ENCODE measurements at places on chromosomes 2 and 18. TPM values are rescaled to one million over a fixed set of nuclear protein-coding genes. Genes with fewer than 3 reads are reported as not detected.

GRCh38 chr18:7902399-7902839 is 335.3 kb downstream of the PTPRM start:
- no peak for DNase-seq

GRCh38 chr2:203105996-203106395 is 91.3 kb downstream of the NBEAL1 start:
- no peak for DNase-seq

GRCh38 chr18:12862874-12863482 is 21.1 kb downstream of the PTPN2 start:
- DNase-seq: no peak

DNA sequence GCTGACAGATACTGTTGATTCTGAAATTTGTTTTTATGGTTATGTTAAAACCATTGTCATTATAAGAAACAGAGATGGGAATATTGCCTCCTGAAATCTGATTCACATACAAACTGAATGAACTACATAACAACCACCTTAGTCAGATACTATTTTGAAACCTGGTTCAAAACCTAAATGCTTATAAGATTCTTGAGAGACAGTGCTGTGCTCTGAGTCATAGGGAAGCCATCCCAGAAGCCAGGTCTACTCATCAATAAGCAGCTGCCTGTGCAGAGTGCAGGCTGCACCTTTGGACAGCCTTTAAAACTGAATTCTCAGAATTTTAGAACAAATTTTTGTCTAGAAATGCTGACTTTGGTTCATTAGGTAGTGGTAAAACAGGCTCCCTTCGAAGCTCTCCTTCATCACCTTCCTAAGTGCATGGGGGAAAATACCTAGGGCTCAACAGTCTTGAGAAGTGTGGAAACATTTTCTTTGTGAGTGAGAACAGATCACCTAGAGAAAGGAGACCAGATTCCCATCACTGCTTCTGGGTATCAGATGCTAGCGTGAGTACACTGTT is at the start of gene SERPINB7:
SERPINB7 (plus strand) TSS at position 253 of the 565 bp plus-strand sequence. CDS start 6,955 bp downstream, outside the sequence.
- DNase-seq: no peak

GRCh38 chr2:144461308-144461766 is 58.6 kb downstream of the ZEB2 start:
- peak; percentile 75 for DNase-seq

GRCh38 chr18:48547531-48547981 is 8.7 kb downstream of the CTIF start:
- DNase-seq: no peak

- no peak for DNase-seq
Measured at GRCh38 chr18:12334366-12334808, 26.3 kb downstream of the TUBB6 start.

DNA sequence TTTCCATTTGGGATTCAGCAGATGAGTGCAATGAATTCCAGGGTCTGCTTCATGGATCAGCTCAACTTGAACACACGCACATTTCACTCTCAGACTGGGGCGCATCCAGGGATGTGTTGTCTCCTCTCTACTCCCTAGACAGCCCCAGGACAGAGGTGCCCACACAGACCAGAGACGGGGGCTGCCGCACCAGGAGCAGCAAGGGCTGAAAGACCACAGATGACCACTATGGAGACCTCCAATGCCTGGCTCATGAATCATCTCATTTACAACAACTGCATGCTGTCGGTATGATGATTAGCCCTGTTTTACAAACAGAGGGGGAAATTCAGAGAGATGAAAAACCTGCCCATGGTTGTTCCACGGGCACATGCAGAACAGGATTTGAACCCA is 63.1 kb downstream of the CYP26B1 start:
- no peak for DNase-seq

DNA sequence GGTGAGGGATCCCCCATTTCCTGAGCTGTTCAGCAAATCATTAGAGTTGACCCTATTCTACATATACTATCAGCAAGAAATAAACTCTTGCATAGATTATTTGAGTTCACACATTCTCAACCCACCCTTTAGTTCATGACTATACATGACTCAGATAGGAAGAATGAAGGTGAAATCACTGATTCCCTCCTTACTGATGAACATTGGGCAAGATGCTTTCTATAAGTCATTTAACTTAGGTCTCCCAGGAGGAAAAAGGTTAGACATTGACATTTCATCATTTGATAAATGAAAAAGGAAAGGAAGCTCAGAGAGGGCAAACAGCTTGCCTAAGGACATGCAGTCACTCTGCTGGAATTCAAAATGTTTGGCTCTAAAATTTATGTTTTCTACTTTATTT is 408.0 kb downstream of the TMEM182 start:
- DNase-seq: no peak

DNA sequence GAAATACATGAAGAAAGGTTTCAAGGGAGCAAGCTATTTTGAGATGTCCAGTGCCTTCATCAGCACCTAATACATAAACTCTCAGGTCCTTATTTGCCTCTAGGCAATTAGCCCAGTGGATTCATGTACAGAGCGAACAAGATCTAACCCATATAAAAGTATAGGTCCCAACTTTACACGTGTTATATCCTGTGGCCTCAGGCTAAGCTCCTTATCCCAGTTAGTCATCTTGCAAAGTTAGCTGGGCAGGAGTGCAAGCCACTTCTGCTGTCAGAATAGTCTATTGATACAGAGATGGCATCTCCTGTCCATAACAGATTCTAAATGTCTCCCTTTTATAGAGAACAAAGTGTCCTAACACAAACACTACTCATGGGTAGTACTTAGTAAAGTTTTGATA is 203.9 kb upstream of the PIK3C3 start:
- DNase-seq: no peak

- no peak for DNase-seq
Measured at GRCh38 chr2:236055471-236055870, 112.7 kb downstream of the GBX2 start.

- DNase-seq: no peak
Measured at GRCh38 chr2:210956101-210956500, 399.7 kb downstream of the CPS1 start.

- DNase-seq: no peak
Measured at GRCh38 chr2:51612387-51612786, 580.5 kb upstream of the NRXN1 start.

DNA sequence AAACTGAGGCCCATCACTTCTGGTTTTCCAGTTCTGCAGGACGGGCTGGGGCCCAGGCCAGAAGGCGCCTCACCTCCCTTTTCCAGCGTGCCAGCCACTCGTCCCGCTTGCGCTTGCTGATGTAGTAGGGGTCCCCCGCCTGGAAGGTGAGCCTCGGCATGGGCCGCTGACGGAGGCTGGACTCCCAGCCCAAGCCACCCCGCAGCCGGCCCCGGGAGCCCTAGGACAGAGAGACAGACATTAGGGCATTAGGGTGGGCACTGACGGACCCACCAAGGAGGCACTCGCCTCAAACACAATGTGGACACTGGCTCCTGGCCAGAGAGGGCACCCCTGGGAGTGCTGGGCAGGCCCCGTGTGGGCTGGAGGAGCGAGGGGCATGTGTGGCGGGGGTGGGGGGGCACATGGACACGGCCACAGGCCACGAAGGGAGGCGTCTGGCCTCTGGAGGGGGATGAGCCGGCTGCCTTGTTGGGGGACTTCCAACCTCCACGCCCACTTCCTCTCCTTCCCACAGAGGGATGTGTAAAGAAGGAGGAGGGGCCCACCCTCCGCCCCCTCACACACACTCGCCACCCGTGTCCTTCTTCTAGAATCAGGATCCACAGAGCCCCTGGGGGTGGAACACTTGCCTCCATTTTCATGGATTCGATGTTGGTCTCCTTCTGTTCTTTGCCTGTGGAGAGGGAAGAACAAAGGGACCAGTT is 66.7 kb downstream of the DNMT3A start:
- DNase-seq: no peak

GRCh38 chr2:43074052-43074451 is 152.4 kb downstream of the ZFP36L2 start:
- DNase-seq: no peak

DNA sequence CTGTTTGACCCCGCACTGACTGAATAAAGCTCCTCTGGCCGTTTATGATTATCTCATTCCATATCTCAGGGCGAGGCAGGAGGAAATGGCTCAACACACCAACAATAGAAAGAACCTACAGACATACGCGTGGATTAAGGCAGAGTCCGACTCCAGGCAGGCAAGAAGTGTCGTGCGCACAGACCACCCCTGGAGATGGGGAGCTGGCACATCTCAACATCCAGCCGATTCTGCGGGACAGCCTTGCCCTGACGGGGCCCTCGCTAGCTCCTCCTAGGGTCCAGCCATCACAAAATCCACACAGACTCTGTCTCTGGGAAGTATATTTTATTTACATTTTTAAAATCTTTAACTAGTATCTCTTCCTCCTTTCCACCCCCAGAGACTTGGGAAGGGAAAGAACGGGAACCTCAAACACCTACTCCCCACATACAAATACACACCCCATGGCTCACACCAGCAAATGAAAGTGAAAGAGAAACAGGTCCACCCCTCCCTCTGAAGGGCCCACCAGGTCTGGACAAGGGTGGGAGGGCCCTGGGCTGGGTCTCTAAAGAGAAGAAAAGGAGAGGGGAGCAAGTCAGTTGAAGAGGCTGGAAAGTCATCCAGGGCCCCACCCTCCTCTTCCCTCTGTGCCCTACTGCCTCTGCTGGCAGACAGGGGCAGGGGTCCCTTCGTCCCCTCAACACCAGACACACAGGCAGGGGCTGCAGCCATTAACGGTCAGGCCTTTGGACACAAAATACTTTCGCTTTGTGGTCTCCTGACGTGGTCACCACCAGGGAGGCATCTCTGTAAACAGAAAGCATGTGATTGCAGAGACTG is 3.2 kb downstream of the GPBAR1 start:
- DNase-seq: no peak

GRCh38 chr2:134140251-134140661 is 113.6 kb upstream of the MGAT5 start:
- DNase-seq: no peak

DNA sequence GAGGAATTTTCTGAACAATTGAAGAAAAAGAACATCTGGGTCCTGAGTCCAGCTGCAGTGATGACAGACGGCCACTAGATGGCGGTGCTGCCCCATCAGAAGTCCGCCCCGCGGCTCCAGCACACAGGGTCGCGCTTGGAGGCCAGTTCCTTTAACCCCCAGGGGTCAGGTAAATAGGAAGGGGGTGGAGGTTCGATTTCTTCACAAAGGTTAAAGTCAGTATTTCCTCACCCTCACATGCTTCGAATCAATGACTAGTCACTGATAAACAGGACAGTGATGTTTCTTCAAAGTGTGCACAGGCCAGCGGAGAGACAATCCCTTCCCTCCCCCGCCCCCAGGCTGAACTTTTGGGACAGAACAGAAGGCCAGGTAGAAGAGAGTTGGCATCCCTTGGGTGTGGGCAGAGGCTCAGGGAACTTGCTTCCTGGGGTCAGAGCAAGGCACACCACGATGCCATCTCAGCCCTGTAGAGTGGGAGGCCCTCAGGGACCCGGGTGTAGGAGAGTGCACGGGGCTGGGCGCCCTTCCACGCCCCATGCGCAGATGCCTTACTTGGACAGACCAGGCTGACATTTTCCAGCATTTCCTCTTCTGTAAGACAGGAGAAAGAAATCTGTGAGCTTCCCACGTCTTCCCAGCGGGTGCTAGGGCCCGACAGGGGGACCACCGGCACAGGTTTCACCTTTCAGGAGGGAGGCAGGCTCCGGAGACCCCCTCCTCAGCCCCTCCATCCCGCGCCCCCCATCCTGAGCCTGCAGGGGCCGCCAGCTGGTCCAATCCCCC is 722 bp downstream of the APOB start:
- peak; percentile 60 for DNase-seq

DNA sequence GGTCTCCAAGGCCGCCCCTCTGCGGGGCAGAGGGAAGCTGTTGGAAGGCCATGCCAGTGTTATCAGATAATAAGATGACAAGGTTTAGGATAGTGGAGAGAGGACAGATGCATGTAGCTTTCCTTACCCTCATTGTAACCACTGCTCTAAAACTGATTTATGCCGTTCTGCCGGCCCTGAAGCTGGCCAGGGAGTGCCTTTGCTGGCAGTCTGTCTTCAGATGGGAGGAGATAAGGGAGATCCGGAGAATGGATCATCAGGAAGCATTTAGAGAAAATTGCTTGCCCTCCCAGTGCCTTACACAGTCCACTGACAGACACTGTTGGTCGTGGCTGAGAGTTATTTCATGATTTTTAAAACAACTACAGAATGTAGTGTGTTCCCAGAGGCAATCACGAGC is 35.4 kb upstream of the MYO3B start:
- no peak for DNase-seq

GRCh38 chr18:14933049-14933851 is 185.3 kb downstream of the ANKRD30B start:
- DNase-seq: no peak

DNA sequence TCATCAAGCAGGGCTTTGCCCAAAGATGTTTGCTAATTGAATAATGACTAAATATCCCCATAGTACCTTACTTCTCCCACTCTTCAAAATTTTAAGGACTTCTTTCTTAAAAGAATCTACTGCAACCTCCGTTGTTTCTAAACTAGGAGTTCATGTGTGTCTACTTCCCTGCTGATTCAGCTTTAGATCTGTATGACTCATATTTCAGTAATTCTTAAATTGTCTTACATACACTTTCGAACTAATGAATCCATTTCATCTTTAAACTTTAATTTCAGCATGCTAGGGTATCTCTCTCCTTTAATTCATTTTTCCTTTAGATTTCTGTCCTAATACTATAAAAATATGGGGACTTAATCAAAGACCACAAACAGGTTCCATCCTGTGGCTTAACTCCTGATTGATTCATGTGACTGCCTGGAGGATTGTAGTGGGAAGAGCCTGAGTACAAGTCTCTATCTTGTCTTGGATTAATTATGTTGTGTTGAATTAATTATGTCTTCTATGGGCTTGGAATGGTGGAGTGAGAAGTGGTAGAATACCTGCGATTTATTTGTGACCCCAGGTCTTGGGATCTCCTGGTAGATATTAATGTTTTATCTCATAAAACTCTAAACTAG is 24.9 kb upstream of the COL5A2 start:
- DNase-seq: no peak

DNA sequence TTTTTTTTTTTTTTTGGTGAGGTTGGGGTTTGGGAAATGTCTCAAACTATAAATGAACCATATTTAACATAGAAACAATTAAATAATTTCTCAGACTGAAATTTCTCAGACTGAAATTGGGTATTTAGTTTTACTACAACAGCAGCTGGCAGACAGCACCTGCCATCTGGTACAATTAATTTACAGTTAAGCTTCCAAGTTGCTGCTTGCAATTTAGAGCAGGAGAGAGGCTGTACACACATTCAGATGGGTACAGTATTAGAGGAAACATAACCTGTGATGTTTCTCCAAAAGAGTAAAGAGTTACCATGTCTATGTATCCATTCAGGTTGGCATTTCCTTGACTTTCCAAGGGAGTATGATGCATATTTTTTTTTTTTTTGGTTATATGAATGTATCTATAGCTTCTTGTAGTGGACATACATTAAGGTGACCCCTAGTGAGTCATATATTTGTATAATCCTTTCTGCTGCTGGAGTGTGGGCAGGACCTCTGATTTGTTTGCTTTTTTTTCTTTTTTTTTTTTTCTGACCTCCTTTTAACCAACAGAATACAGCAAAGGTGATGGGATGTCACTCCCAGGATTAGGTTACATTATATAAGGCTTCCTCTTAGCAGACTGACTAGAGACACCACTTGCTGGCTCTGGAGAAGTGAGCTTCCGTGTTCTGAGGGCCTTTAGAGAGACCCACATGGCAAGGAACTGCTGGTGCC is 201.7 kb downstream of the PTH2R start:
- DNase-seq: no peak

Gene CRYBA2
- not detected for total RNA-seq

Gene ESCO1
- 18.4 TPM for total RNA-seq

Gene GPR155
- 16.8 TPM for total RNA-seq

Gene ADAM23
- total RNA-seq: 12.5 TPM

Gene PID1
- 41.1 TPM for total RNA-seq

Gene AGXT
- 0.30 TPM for total RNA-seq

Measured in tibial nerve (tissue), 4 donors.